Occipital lobe (tissue), 3 donors: ENCODE measurements at places on chromosomes 16 and 17.
A peak's percentile ranks its signal among the peaks of the same experiment; 100 is the strongest.

- no peak for DNase-seq
Measured at GRCh38 chr17:28324781-28325180, 5.8 kb downstream of the TMEM97 start.

- no peak for DNase-seq
Measured at GRCh38 chr17:38534498-38534885, 71.3 kb downstream of the SRCIN1 start.

- DNase-seq, result no peak
Measured at GRCh38 chr17:179781-180380, 1.6 kb downstream of the DOC2B start.

GRCh38 chr16:65875381-65876055, 491.0 kb upstream of the CDH5 start:
- DNase-seq, result no peak

DNA sequence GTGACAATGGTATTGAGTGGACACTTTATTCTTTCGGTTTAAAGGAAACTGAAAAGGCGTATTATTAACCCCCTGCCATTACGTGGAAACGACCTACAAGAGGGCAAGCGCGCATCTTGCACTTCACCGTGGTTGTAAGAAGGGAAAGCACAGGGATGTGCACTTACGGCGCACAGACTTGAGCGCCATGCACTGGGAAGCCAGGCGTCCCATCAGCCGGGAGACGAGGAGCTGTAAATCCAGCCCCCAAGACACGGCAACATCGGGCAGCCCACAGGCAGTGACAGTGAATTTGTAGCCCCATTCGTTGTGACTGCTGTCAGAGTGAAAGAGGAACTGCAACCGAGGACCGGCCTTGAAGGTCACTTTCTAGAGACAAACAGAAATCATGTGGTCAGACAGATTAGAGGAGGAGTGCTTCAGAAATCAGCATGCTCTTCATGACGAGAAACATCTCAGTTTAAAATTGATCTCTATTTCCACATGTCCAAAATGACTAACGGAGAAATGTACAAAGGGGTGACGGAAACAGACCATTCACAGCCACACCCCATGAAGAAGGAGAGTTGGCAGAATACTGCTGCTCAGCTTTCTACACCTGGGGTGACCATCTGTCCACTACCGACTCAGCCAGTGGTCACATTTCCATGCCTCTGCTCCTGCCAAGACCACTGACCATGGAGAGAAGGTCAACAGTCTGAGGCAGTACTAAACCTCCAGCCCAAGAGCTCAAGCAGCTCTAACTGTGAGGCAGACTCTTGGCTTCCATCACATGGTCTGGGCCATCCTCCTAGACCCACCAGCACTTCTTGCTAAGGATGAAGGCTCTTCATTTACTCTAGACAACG, 68.6 kb downstream of the ZZEF1 start:
- DNase-seq, result no peak

GRCh38 chr17:32449963-32450362, 5.7 kb downstream of the PSMD11 start:
- no peak for DNase-seq

GRCh38 chr16:69613378-69614154, 47.8 kb downstream of the NFAT5 start:
- no peak for DNase-seq

DNA sequence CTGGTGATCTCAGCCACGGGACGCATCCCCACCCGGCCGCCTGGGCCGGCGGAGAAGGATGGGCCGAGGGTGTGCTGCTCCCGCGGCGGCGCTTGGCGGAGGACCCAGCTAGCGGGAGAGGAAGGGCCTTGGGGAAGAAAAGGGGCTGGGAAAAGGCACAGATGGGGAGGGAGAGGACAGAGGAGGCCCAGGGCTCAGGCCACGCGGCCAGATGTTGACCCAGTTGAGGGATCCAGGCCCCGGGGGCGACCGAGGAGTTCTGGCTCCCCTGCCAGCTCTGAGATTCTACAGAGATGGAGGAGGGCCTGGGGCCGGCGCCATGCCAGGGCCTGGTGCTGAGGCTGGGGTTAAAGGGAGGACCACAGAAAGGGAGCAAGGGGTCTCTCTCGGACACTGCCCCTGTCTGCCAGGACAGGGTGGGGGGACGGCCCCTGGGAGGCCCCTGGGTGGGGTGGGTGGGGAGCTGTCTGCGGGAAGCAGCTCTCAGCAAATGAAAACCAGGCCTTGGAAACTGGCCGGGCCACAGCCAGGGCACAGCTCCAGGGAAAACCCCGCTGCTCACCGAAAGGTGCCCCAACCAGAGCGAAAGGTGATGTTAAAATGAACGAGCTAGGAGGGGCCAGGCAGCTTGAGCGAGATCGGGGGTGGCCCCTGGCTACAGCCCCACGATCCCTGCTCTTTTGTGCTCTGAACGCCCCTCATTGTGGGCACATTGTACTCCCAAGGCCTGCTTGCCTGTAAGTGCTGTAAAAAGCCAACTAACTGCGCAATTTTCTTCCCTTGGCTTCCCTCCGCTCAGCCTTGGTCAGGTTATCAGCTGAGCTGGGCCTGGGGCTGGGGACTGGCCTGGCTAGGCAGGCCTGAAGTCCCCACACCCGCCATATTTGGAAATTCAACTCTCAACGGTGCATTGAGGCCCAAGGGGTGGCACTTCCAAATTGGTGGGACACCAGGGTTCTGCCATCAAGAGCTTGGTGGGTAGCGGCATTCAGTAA, 191.4 kb downstream of the ZNF423 start:
- DNase-seq, result no peak

DNA sequence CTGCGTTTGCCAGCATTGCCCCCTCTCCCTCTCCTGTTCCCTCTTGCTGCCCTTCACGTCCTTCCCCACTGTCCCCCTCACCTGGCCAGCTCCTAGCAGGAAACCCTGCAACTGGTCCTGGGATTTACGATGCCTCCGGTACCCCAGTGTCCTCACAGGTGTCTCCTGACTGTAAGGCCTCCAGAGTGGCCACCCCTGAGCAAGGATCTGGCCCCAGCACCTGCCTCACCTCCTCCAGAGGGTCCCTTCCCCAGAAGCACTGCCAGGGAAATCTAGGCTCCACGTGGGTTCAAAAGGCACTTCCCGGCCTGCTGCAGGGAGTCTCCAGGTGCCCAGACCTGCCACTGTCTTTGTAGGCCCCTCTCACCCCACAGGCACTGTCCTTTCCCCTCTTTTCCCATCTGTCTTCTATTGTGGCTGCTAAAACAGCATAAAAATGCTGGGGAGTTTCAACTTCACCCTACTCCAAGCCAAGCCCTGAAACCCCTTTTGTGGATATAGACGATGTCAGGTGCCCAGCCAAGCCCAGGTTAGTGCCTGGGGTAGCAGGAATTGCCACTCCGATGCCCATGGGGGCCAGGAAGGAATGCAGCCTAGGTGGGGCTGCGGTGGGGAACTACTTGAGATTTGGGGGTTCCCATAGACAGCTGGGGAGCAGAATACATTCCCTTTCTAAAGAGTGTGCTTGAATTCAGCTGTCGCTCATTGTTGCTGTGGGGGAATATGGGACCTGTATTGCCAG, 25.7 kb downstream of the RAB11FIP4 start:
- no peak for DNase-seq

GRCh38 chr17:82587234-82588086, 60.8 kb downstream of the WDR45B start:
- DNase-seq, result no peak

GRCh38 chr16:70577256-70577698, 53.7 kb downstream of the SF3B3 start:
- DNase-seq, result peak; percentile 21

- DNase-seq, result no peak
Measured at GRCh38 chr16:79329166-79329521, 271.4 kb downstream of the MAF start.

- DNase-seq, result no peak
Measured at GRCh38 chr17:46264456-46265198, 30.3 kb upstream of the LRRC37A start.
